ENCODE measurements at places on chromosomes 1 and 21.

DNA sequence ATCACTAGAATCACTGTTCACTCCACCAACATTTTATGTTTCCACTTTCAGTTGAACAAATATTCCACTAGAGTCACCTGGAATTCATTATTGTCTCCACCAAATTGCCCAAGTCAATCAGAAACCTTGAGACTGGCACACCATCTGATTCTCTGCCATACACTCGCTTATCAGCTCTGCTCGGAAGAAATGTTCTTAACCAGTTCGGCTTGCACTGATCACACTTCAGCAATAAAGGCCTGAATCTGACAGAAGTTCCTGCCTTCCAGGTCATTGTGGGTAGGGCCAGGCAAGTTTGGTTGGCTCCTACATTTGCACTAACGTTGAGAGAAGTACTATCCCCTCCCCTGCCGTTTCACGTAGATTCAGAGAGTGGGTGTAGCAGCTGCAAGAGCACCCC, 10.0 kb downstream of the TPM3 start:
- no peak for DNase-seq

DNA sequence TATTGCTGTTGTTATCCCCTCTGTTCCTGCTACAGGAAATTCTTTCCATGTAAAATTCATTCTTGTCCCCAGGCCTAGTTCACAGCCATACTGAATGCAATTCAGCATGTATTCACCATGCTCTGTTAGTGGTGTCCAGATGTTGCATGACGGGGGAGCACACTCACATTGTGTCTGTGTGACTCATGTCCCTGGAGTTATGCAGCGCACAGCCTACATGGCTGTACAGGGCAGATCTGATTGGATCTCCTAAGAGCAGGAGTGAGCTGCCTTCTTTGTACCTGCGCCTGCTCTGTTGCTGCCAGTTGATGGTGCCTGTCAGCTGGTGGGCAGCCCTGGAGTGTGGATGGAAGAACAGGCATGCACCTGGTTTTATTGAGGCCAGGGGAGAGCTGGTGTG, 17.6 kb downstream of the HTR6 start:
- no peak for DNase-seq

GRCh38 chr21:18142655-18143054, 102.0 kb upstream of the CHODL start:
- no peak for DNase-seq

GRCh38 chr1:60535713-60536112, 462.1 kb upstream of the C1orf87 start:
- no peak for DNase-seq

DNA sequence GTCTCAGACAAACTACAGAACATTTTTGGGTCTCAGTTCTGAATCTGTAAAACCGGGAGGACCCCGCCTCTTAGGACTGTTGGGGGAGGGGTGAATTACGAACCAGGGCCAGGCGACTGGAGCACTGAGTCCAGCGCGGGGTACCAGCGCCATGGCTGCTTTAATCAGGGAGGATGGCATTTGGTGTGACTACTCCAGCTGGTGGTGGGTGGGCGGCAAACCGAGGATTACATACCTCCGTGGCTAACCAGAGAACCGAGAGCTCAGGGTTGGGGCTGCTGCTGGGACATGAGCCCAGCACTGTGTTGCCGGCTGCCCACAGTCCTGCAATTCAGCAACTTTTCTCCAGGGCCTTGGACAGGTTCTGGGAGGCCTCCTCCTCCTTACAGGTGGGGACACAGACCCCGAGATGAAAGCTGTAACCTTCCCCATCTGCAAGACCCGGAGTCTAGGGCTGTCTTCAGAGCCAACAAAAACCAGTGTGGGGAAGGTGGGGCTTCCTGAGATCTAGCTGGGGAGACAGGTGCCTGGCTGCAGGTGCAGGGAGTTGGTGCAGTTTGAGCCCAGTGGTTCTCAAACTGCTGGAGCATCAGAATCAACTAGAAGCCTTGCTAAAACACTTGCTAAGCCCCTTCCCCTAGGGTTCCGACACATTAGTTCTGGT, 273.5 kb downstream of the FOXD2 start:
- no peak for DNase-seq

DNA sequence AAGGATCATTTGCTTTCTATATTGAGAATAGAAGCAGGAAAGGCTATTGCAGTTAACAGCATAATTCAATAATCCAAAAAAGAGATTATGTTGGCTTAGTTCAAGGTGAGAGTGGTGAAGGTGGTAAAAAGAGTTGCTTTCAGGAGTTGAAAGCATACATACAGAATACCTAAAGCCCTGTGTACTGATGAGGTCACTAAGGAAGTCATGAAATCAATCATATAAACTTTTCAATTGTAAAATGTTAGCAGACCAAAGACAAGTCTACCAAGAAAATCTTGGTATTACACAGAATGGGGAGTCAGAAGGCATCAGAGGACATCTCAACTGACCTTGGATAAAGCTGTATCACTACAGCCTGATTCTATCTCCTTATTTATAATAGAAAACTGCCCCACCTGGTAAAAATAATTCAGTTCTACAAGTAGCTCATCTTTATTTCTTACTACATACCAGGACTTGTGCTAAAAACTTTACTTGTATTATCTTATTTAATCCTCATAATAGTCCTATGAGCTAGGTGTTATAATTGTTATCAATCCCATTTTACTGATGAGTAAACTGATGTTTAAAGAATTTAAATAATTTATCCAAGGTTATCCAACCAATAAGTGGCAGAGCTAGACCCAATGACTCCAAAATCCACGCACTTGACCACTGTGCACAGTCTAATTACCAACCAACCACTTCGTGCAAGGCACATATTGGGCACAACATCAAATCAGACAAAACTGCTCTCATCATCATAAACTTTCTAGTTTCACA, 40.9 kb downstream of the TUT4 start:
- DNase-seq = no peak

DNA sequence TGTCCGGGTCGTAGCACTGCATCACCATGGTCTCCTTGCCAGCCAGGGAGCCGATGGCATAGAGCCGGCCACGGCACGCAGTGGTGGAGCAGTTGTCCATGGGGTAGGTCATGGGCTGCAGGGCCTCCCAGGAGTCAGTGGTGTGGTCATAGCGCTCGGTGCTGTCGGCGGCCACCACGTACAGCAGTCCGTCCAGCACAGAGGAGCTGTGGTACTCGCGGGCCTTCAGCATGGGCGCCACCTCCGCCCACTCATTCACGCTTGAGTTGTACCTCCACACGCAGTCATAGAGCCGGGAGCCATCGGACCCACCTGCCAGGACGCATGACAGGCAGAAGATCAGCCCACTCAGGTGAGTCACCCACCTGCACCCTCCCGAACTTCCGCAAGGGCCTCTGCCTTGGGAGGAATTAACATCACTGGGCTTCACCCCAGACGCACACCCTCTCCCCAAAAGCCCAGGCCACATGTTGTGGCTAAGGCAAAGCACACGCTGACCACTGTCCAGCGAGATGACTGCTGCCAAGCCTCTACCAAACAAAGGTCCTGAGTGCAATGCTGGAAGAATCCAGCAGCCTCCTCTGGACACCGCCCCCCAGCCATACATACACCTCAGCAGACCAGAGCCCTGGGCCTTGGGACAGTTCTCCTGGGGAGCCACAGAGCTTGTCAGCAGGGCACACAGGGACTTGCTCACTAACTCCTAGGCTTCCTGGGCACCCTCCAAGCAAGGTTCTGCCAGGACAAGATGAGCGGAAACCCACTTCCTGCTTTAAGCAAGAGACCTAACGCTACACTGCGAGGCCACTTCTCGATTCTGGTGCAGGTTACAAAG, 3.3 kb downstream of the KLHL21 start:
- DNase-seq = no peak

GRCh38 chr1:115564201-115564600, 77.6 kb upstream of the VANGL1 start:
- no peak for DNase-seq

DNA sequence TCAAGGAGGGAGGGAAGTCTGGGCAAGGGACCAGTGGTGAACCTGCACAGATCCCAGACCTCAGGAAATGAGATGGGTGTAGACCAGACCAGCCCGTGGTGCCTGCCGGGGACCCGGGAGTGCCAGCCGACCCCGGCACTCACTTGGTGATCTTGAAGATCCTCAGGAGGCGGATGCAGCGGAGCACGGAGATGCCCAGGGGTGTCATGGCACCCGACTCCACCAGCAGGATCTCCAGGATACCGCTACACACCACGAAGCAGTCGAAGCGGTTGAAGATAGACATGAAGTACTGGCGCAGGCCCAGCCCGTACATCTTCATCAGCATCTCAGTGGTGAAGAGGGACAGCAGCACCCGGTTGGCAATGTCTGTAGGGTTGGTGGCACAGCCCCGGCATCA, 34.5 kb downstream of the CACNA1S start:
- no peak for DNase-seq

- DNase-seq = no peak
Measured at GRCh38 chr1:161933592-161934588, 89.8 kb downstream of the OLFML2B start.

- DNase-seq = no peak
Measured at GRCh38 chr1:219398815-219399396, 214.0 kb downstream of the ZC3H11B start.

DNA sequence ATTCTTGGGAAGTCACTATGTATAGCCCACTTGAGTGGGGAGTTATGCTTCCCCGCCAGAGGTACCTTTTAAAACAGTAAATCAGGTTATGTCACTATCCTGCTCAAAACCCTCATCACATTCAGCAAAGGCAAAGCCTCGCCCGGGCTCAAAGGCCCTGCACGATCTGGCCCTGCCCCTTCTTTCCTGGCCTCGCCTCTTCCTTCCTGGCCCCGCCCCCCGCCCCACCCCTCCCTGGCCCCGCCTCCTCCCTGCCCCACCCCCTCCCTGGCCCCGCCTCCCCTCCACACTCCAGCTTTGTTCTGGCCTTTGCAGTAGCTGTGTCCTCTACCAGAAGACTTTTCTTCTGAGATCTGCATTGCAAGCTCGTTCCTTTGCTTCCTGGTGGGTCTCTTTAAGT, 6.6 kb downstream of the LDLRAD2 start:
- peak; percentile 86 for DNase-seq

GRCh38 chr1:217770918-217771317, 139.8 kb downstream of the SPATA17 start:
- DNase-seq = no peak

GRCh38 chr1:188888386-188888785, 1589.3 kb downstream of the BRINP3 start:
- DNase-seq = no peak

- DNase-seq = no peak
Measured at GRCh38 chr1:54135436-54136120, 17.2 kb downstream of the CDCP2 start.

DNA sequence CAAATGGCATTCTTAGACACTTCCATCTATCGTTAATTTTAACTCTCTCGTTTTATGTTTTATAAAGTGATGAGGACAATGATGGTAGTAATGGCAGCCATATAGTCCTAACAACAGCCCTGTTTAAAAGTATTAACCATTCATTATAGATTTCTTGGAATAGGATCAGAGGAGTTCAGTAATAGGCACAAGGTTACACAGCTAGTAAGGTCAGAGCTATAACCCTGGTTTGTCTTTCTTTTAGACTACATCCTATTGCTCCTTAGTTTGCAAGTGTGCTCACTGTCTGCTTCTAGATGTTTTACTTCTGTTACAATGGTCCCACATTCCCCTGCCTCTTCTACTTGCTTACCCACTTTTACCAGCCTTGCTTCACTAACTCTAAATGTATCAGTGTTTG, 50.9 kb downstream of the TLCD4 start:
- DNase-seq = no peak

DNA sequence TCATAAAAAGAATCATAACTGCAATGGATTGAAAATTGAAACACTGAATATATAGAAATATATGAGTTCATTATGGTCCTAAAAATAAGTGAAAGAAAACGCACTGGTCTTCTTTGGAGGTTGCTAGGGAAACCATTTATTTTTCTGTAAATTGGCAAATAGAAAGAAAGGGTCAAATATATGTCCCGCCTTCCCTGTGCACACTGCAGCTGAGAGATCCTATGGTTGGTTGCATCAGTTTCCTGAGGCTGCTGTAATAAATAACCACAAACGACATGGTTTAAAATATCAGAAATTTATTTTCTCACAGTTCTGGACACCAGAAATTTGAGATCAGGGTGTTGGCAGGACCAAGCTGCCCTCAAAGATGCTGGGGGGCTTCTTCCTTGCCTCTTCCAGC, 35.0 kb downstream of the CA6 start:
- no peak for DNase-seq

DNA sequence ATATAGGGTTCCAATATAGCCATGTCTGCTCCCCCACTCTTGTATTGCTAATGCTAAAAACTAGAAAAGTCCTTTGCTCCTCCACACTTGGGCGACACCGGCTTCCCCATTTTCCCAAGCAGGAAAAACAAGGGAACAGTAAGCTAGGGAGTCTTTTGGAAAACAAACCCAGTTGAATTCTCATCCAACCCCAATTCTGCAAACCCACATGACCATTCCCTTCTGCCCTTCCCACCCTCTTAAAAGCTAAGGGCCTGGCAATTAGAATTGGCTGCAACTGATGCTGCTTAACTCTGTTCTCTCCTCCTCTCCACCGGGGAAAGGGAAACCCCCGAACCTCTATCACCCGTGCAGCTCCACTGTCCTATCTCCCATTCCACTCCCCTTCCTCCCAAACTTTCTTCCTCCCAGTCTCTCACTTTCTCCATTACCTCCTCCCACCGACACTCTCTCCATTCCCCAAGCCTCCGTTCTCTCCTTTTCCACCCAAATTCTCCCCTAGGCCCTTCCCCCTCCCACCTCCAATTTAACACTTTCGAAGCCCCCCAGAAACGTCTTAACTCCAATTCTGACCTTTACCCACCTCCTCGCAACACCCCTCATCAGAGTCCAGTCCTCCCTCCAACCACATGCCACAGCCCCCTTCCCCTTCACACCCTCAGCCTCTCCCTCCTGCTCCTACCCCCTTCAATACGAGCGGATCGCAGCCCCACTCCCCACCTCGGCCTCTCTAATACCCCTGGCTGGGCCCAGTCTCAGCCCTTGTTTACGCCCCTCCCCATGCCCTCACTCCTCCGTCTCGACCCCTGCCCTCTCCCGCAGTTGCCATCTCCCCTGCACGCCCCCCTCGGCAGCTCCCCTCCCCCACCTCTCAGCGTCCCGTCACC, 701 bp downstream of the DEDD start:
- DNase-seq = peak; percentile 30

GRCh38 chr1:159212596-159212995, 7.9 kb downstream of the ACKR1 start:
- DNase-seq = no peak

DNA sequence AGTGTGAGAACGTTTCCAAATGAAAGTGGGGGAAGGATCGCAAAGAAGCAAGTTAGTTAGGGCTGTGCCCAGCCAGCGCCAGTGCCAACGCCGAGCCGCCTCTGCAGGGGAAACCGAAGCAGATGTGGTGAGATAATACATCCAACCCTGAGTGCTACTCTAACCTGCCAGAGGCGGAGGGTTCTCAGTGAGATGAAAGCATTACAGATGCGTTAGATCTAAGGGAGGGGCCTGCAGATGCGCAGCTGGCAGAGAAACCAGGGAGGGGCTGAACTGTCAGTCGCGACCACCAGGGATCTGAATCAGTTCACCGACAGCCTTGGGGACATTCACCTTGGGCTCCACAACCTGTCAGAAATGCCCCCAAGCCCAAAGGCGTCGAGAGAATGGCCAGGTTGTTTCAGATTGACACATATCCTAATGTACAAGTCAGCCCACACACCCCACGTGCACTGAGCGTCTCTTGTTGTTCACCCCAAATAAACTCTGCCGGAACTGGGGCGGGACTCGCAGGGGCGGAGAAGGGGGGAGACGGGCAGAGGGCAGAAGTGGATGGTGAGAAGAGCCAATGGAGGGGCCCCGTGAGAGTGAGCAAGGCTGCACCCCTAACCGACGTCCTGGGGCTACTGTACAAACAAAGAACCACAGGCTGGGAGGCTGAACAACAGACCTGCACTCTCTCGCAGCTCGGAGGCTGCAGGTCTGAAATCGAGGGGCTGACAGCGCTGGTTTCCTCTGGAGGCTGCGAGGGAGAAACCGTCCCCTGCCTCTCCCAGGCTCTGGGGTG, 8.7 kb upstream of the UMODL1 start:
- DNase-seq = no peak

Measured in T47D (cell line).